ENCODE measurements at places on chromosomes 3 and 15.

DNA sequence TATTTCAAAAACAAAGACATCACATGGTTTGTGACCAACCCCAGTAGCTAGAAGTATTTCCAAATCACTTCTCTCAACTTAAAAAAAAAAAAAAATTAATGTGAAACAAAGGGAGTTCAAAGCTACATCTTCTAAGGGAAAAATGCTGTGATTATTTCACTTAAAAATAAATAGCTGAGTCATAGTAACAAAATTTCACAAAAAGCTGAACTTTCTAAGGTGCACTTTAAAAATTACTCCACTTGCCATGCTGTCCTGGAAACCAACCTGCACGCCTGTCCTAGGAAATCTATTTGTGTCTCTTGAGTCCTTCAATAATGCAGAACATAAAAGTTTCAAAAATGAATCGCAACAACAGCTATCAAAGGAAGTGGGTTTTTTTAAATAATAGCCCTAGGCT, 1.8 kb downstream of the ACAP2 start:
- DNase-seq = no peak

GRCh38 chr3:179717219-179717618, 64.4 kb downstream of the USP13 start:
- DNase-seq = no peak

DNA sequence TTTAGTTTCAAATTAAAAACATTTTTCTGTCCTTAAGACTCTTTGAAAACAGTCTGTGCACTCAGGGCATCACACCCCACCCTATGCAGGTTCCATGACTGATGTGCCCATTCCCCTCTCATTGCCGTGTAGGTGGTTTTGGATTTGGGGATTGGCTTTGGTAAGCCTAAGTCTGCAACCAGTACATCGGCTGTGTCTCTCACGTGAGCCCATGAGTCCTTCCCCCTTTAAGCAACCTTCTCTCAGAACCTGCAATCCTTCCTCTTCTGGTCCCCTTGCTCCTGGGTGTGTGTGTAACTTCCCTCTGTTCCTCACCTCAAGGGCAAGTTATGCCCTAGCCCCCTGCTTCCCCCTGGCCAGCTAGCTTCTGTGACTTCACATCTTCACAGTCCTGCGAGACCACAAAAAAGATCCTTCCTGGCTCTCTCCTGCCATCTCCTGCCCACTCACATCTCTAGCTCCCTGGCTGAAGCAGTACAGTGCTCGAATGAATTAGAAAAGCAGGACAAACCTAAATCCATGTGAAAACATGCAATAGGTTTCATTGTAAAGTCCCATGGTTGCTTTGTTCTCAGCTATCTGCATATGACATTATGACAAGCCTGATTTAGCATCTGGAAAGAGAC, 126.7 kb downstream of the UACA start:
- no peak for DNase-seq

- no peak for DNase-seq
These were observed 569.8 kb downstream of the VGLL3 start for GRCh38 chr3:86420990-86421739.
